ENCODE measurements at places on chromosomes 5 and 9. TPM values are rescaled to one million over a fixed set of nuclear protein-coding genes. Genes with fewer than 3 reads are reported as not detected.

The TRAF1 gene
- total RNA-seq: 3.4 TPM

The FGD3 gene
- not detected for total RNA-seq

DNA sequence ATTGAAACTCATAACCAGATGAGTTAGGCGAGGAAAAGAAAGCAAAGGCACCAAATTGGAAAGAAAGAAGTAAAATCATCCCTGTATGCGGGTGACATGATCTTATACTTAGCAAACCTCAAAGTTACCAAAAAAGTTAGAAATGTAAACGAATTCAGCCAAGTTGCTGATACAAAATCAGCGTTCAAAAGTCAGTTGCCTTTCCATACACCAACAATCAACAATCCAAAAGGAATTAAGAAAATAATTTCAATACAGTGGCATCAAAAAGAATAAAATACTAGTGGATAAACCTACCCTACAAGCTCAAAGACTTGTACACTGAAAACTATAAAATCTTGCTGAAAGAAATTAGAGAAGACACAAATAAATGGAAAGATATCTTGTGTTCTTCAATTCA lies 14.5 kb downstream of the OBP2B start:
- no peak for DNase-seq

The UHRF2 gene
- total RNA-seq: 36.2 TPM

DNA sequence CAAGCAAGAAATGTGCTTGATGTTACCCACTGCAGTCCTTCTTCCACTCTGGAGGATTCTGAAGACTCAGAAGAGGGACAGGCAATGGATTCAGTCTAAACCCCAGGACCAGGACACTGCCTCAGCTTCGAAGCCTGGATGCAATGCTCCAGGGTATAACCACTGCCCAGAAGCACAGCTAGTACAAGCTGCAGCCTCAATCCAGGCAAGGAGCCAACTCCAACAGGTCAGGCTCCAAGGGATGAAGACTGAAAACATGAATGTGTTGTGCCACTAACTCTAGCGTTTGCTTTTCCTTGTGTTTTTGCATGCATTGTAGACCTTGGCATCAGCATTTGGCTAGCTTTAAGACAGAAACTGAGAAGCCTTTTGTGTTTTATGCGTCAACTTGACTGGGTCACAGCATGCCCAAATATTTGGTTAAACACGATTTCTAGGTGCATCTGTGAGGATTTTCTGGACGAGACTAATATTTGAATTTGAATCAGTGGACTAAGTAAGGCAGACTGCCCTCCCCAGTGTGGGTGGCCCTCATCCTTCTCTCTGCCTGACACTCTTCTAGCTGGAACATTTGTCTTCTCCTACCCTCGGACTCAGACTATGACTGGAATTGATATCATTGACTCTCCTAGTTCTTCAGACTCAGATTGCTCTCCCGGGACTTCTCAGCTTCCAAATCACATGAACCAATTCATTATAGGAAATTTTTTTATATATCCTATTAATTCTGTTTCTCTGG lies 20.5 kb upstream of the GPX3 start:
- DNase-seq: no peak

The DDX4 gene
- total RNA-seq: not detected

GRCh38 chr9:130756037-130756436 lies 62.5 kb downstream of the EXOSC2 start:
- DNase-seq: no peak

DNA sequence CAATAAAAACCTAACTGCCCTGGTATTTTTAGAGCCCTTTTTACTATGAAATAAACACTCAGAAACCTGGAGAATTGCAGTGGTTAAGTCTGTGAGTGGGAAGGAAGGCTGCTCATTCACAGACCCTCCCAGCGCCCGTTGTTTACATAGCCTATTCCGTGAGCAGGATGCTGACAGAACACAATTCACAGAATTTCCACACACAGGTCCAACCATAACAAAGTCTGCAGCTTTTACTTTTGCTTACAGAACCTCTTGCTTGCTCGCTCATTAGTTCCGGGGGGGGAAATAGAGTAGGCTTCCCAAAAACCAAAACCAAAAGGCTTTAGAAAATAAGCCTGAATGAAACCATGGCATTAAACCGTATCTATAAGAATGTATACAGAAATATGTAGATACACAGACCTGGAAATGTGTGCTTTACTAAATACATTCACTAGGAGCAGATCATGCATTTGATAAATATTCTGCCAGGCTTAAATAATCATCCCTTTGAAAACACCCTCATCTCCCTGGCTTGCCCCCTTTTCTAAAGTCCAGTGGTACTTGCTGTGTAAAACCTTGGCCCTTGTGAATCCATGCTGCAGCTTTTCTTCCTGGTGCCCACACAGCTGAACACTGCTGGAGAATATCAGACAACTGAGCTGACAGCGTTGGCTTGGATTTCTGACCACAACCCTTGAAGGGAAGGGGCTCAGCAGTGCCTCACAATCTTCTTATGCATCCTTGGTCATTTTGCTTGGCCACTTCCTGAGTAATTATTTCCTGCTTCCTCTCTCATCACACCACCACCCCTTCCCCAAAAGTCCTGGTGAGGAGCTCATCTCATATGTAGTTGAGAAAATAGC lies 128.0 kb downstream of the FANCC start:
- no peak for DNase-seq

DNA sequence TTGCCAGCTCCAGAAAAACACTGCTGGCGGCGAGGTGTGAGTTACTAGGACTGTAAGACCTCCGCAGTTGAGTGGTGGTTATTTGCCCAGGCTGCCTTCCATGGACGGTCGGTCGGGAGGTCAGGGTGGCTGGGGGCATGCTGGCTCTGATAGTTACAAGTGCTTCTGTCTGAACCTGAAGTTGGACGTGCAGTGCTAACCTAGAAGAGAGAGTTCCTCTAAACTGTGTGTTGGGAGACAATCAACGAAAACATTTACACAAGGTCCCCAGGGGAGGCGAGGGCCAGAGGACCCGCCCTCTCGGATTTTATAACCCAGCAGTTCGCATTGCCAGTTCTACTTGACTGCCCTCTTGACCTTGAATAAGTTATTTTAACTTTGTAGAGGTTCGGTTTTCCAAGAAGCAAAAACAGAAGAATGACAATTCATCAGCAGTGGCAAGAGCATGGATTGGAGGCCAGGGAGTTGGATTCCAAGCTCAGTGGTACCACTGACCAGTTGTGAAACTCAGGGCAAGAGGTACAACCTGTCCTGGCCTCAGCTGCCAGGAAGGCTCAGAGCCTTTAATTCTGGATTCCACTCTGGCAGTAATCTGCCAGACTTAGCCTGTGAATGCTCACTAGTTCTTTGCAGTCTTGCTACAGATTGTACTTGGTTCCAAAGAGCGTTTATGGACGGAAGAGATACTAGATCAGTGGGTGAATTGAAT lies 28.7 kb upstream of the PDE8B start:
- DNase-seq: no peak

- DNase-seq: peak; percentile 93
Observed at GRCh38 chr5:77133061-77133758, 46.1 kb upstream of the ZBED3 start.

GRCh38 chr5:134406390-134406789 lies 5.3 kb downstream of the CDKN2AIPNL start:
- peak; percentile 25 for DNase-seq

The PCDHGA12 gene
- 19.9 TPM for total RNA-seq

The EPB41L4B gene
- under 0.01 TPM for total RNA-seq

DNA sequence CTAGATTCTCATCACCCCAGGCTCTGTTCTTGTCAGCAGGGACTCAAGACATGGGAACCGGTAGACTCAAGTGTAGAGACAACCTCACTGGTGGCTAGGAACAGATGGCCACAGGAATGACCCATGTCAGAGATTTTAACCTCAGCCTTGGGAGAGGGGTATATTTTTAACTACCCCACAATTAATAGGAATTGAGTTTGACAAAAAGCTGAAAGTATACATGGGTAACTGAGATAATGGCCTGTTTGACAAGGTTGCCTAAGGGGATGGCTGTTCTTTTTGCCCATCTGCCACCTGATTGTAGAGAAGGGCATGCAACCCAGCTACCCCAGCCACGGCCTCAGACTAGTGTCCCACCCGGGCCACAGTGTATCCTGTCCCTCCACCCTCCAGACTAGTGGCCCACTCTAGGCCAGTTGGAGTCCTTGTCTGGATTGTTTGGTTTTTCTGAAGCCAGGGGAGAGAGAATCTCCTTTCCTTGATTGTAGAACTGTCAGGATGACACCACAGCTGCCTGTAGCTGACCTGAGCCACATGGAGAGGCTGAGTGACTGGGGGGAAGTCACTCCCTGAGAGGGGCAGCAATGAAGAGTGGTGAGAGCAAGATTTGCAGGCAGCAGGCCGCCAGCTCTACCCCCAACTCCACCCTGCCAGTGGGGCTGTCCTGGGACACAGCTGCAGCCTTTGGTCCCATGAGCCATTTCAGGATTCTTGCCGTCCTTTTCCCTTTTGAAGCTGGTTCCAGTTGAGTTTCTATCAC lies 14.6 kb upstream of the ANGPTL2 start:
- DNase-seq: no peak

The TNFSF8 gene
- total RNA-seq: not detected

- no peak for DNase-seq
Observed at GRCh38 chr5:96651047-96651446, 11.1 kb upstream of the CAST start.

The C9orf50 gene
- not detected for total RNA-seq

DNA sequence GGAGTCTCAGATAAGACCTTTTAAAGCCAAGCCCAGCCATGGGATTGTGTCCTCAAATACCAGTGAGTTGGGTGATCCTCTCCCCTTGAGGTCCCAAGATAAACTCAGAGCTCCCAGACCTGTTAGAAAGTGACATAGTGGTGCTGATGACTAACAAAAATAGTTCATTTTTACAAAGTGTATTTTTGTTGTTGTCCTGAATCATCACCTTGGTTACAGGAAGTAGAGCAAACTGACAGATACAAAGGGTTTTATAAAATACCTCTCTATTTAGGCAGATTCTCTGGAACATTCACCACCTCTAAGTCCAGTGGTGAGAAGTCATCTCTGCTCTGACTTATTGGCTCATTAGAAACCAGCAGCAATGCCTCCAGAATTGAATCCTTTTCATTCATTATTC lies 259.3 kb downstream of the CEMIP2 start:
- no peak for DNase-seq

The OR1J2 gene
- total RNA-seq: not detected

The NIPAL4 gene
- total RNA-seq: 0.10 TPM

DNA sequence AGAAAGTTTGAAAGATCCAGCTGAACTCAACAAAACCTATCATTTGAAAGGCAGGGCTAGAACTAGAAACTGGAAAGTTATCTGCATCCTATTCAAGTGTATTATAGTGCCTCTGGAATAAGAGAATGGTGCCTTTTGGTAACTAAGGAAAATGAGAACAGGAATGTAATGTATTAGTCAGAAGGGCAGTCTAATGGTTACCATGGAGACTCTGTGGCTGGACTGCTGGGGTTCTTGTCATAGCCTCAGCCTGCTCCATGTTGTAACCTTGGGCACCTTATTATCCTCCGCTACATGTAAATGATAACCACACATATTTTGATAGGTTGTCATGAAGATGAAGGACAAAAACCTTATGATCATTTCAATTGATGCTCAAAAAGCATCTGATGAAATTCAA lies 24.6 kb upstream of the IFNB1 start:
- no peak for DNase-seq

The DNAH5 gene
- total RNA-seq: 2.0 TPM

DNA sequence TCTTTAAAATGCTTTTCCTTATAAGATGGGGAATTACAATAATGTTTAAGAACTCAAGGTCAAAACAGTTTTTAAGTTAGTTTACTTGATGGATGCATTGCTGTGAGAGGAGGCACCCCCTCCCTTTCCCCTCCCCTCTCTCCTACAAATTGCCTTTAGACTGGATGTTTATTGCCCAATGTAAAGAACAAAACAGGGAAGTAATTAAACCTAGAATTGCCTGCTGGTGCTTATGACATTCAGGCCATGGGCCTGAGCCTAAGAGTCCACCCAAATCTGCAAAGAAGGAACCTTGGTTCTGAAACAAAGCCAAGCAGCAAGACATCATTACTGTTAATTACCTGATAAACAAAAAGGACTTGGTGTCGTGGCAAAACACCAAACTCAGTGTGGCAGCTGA lies 630.3 kb downstream of the ISL1 start:
- DNase-seq: no peak

DNA sequence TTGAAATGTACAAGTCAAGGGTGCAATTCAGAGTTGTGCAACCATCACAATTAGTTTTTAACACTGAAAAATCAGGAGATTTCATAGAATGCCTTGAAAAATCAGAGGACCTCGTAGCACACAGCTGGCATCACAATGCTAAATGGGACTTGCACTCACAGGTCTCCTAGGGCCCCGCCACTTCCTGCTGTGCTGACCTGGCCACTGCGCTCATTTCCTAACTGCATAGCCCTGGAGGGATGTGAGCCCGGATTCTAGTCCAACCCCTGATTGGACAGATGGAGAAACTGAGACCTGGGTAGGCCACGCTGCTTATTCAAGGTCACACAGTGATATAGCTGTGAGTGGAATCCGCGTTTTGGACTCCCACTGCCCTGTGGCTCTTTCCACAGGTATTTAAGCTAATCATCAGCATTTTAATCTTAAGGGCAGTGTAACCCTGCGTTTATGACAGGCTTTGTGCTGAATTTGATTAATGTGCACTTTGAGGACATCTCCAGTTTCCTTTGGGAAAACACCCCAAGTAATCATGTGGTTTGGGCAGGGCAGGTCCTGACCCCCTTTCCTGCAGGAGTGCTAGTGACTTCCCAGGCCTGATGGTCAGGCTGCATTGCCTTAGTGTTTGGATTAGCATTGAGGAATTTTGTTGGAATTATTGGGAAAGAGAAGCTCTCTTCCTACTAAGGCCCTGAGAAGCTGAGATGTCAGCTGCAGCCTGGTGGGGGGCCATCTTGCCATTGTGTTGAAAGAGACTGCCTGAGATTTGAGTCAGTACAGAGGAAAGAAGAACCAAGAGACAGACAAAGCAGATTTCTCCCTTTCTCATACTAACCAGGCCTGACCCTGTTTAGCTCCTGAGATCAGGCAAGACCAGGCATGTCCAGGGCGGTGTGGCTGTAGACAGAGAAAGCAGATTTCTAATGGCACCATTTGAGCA lies 36.2 kb downstream of the STC2 start:
- no peak for DNase-seq

The UNC5A gene
- total RNA-seq: 0.10 TPM

DNA sequence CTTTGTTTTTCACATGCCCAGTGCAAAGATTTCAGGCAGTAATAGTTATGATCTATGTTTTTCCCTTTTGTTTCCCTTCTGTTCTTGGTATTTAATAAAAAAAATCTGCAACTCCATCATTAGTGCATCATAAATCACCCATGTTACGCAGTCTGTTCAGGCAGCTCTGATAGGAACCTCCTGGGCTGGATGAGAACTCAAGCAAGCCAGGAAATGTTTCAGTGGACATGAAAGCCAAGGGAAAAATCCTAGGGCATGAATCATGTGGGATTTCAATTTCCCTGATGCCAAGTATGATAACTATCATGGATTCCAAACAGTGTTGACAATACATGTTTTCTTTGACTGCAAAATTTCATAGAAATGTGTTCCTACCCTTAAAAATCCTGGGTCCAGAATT lies 119.7 kb upstream of the TARS1 start:
- DNase-seq: peak; percentile 88

The ALDH1A1 gene
- not detected for total RNA-seq

Data from RPMI7951 (cell line).